ENCODE measurements at places on chromosomes 5 and 9.

GRCh38 chr5:176809544-176810080 lies 747 bp upstream of the UNC5A start:
- DNase-seq = no peak

DNA sequence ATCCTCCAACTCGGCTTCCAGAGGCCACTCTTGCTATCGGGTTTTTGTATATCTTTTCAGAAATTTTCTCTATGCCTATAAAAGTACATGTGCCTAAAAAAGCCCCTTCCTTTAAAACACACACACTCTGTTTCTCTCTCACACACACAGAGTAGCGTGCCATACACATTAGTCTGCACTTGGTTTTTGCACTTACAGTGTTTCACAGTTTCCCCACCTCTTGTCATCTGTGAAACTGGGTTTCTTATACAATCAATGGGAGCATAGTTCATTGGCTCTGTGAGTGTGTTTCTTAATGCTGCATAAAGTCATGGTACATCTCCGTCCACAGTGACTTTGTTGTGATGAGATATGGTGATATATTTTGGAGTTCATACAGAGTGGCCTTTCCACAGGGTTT lies 664 bp upstream of the IGFBPL1 start:
- DNase-seq = no peak

- no peak for DNase-seq
Measured at GRCh38 chr5:38757451-38758245, 88.2 kb upstream of the OSMR start.

- DNase-seq = no peak
Measured at GRCh38 chr5:64156261-64156660, 9.4 kb upstream of the RNF180 start.

GRCh38 chr9:130934702-130935647 lies 4.1 kb downstream of the FIBCD1 start:
- no peak for DNase-seq
